Hair follicular keratinocyte (primary cell): ENCODE measurements at places on chromosomes 6 and 20. TPM values are rescaled to one million over a fixed set of nuclear protein-coding genes. Genes with fewer than 3 reads are reported as not detected.

The PTGIS gene
- total RNA-seq = not detected in 2 replicates

The RIPPLY2 gene
- 0.11 TPM in 1 of 2 replicates, not detected in the other for total RNA-seq

The KCNB1 gene
- not detected in 2 replicates for total RNA-seq

The ZKSCAN4 gene
- 1.7 and 2.4 TPM in 2 replicates for total RNA-seq

The FERMT1 gene
- 98.4 and 202 TPM in 2 replicates for total RNA-seq

The BFSP1 gene
- total RNA-seq = 2.2 and 4.3 TPM in 2 replicates

The CGA gene
- total RNA-seq = not detected in 2 replicates

The GTSF1L gene
- total RNA-seq = not detected in 2 replicates

The OR2H1 gene
- not detected in 2 replicates for total RNA-seq

The POLH gene
- 25.1 and 26.1 TPM in 2 replicates for total RNA-seq

The PAK5 gene
- not detected in 2 replicates for total RNA-seq

The AURKA gene
- total RNA-seq = 26.2 and 71.2 TPM in 2 replicates

The OR12D3 gene
- total RNA-seq = not detected in 2 replicates

The PSORS1C2 gene
- total RNA-seq = not detected in 2 replicates

The ID4 gene
- 0.19 and 0.23 TPM in 2 replicates for total RNA-seq

The CD24 gene
- total RNA-seq = 175 and 345 TPM in 2 replicates

The DYNLT2 gene
- total RNA-seq = 0.34 and 0.94 TPM in 2 replicates

The GCNT2 gene
- 0.57 and 1.4 TPM in 2 replicates for total RNA-seq

The CRIP3 gene
- total RNA-seq = not detected in 2 replicates

The C4A gene
- total RNA-seq = 1.7 and 3.4 TPM in 2 replicates

The PROKR2 gene
- not detected in 2 replicates for total RNA-seq

The BANF2 gene
- not detected in 2 replicates for total RNA-seq

The E2F3 gene
- 5.4 and 5.9 TPM in 2 replicates for total RNA-seq

The PPP1R3G gene
- 0.04 and 0.23 TPM in 2 replicates for total RNA-seq

The RHAG gene
- total RNA-seq = not detected in 2 replicates

The BMP7 gene
- total RNA-seq = not detected in 2 replicates

The MUC21 gene
- not detected in 2 replicates for total RNA-seq

The DTD1 gene
- 119 and 123 TPM in 2 replicates for total RNA-seq

The HLA-C gene
- total RNA-seq = 68.8 and 90.9 TPM in 2 replicates

The PRICKLE4 gene
- total RNA-seq = 1.3 and 1.4 TPM in 2 replicates

The WFDC10B gene
- not detected in 2 replicates for total RNA-seq

The SKIC2 gene
- 34.5 and 47.2 TPM in 2 replicates for total RNA-seq
